Midbrain (tissue), 1 donor: ENCODE measurements at places on chromosomes 3 and 15.
A peak's percentile ranks its signal among the peaks of the same experiment; 100 is the strongest.

DNA sequence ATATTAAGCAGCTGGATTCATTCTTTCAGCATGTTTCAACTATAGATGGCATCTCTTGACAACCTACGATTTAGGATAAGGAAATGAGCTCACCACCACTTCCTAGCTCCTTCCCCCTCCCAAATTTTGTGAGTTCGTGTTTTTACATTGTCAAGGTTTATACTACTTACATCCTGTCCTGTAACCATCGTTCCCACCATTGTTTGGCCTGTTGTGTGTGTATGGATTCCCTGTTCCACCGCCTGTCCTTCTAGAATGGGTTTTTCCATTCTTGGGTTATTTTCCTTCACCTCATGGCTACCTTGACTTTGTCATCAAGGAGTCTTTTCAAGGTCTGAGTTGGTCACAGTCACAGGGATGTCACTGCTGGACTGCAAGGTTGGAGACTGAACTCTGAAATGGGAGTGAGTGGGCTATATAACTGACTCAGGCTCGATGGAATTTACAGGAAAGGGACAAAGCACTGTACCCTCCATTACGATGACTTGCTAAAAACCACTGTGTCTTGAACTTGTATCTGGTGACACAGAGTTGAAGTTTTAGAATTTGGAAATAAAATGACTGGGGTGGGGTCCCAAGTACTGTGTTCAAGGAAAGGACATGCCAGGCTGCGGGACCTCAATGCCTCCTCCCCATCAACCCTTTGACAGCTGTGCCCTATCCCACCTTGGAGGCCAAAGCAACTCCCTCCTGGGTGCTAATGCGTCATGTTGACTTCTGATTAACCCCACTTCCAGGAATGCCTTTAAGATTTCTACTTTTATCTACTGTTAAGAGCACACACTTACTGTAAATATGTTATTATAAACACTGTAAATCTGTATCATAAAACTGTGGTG, 66.8 kb upstream of the BLM start:
- no peak for DNase-seq

DNA sequence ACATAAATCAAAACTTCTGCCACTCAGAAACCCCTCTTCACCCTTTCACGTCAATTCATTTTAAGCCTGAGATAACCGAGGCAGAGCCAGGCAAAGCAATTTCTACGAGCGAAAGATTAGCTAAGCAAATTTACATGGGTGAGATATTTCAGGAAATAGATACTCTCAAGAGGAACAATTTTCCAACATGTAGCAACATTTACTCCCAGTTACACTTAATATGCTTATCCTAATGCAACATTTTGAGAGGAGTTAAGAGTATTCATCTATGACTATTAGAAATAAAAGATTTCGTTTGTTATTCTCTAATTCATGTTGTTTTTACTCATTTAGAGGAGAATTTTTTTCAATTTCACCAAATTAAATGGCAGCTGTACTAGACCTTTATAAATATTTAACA, 837 bp downstream of the TMC3 start:
- DNase-seq: no peak

GRCh38 chr3:107013641-107014040, 363.6 kb upstream of the CCDC54 start:
- no peak for DNase-seq

GRCh38 chr3:127031413-127031810, 48.5 kb downstream of the PLXNA1 start:
- no peak for DNase-seq

DNA sequence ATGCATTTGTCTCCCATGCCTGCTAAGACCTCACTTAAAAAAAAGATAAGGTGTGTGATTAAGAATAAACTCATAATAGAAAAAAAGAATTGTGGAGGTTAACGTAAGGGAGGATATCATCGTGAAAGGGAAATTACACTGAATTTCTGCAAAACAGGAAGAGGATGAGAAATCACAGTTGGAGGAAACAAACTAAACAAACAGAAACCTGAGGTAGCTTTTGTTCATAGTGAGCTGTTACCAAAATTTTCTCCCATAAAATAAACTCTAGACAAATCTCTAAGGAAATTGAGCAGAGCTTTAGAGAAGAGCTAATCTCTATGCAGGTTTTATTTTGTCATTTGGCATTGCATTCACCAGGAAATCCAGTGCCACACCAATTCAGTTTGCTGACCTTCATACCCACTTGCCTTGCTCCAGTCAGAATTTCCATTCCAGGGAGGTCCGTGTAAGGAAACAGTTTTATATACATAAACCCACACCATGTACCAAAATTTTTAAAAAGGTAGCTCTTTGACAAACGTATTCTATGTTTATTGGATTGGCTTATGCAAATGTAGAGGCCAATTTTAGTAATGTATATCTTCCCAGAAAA, 231.2 kb downstream of the MBNL1 start:
- DNase-seq: no peak

- no peak for DNase-seq
These were observed 41.1 kb upstream of the GNB5 start for GRCh38 chr15:52232327-52232726.

DNA sequence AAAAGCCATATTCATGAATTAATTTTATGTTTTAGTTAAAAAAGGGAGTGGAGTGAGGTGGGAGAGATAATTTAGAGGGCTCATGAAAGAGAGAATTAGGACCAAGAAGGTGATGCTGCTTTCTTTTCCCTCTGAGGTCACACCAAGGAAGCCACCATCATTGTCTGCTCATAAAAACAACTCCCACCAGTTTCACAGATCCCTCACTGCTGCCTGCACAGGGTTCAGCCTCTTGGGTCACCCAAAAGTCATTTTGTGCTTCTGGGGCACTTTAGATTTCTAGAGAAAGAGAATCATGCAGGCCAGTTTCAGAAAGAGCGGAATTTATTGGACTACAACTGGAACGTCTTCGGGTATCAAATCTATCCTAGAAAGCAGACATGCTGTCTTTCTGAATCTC, 241.4 kb upstream of the EOMES start:
- DNase-seq: no peak

GRCh38 chr3:189349772-189350171, 178.0 kb downstream of the TPRG1 start:
- no peak for DNase-seq

GRCh38 chr3:76723366-76723765, 316.5 kb upstream of the ROBO2 start:
- no peak for DNase-seq

GRCh38 chr3:184486614-184487013, 75.0 kb upstream of the EPHB3 start:
- DNase-seq: no peak

GRCh38 chr15:50977162-50977561, 68.7 kb downstream of the AP4E1 start:
- DNase-seq: no peak

DNA sequence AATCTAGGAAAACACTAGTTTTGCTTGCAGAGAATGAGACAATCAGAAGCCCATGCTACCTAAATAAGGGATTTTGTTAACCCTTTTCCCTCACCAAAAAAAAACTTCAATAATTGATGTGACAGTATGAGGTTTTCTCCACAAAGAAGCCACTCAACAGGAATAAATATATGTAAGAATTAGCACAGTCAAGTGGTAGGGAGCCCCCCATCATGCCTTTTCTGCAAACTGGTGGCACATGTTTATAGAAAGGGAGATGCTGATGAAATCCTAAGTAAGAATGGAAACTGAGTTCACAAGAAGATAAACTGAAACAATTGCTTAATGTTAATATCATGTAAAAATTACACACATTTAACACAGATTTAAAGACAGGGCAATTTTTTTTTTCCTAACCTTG, 51.0 kb downstream of the PHC3 start:
- no peak for DNase-seq

DNA sequence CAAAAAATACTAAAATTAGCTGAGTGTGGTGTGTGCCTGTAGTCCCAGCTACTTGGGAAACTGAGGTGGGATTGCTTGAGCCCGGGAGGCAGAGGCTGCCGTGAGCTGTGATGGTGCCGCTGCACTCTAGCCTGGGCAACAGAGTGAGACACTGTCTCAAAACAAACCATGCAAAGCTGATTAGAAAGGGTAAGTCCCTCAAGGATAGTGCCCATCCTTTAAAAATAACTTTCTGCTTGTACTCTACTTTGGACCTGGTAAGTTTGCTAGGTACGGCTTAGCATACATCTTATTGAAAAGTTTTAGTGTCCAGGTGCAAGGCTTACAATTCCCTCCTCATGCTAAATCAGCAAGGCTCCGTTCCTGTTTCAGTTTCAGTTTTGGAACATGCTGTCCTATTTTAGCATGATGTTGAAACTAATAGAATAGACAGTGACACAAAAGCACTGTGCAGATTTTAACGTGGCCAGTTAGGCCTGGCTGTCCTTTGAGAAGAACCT, 21.4 kb downstream of the FEM1B start:
- peak; percentile 52 for DNase-seq

DNA sequence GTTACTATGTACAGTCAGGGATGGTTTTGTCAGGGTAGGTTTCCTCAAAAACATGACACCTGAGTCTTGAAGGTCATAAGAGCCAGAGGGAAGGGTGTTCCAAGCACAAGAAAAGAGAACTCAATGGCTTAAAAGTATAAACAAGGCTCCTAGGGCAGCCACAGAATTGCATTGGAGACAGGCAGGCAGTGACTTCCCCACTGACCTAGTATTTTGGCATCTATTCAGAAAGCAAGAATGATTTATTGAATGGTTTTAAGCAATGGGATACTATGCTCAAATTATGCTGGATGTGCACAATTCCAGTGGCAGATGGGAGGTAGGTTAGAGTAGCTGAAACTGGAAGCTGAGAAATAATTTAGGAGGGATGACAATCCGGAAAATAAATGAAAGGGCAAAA, 54.0 kb downstream of the TSC22D2 start:
- no peak for DNase-seq

DNA sequence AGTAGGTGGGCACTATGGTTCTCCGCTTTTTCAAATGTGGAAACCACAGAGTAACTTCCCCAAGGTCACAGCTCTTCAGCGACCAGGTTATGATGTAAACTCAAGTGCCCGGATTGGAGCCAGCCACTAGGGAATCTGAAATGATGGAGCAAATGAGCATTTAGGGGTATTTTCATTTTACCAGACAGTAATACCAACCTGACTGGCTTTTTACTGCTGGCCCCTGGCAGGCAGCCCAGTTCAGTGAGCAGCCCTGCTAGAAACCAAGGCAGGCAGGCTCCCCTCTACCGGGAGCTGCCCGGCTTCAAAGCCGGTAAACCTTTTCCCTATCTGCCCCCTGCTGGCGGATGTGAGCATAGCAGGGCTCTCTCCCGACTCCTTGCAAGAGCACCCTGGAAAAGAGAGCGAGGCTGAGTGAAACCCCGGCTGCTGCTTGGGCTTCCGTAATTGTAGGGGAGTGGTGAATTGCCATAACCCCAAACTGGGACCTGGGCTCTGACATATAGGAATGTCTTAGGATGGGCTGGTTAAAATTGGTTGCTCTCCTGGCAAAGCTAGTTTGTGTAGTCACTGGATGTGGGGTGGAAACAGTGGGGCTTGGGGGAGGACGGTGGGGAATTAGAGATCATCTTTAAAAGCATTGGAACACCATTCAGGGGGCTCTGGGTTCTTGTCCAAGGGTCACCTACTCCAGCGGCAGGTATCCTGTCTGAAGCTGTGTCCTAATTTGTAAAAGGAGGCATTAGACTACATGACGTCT, 98.0 kb upstream of the TNFAIP8L3 start:
- peak; percentile 92 for DNase-seq

DNA sequence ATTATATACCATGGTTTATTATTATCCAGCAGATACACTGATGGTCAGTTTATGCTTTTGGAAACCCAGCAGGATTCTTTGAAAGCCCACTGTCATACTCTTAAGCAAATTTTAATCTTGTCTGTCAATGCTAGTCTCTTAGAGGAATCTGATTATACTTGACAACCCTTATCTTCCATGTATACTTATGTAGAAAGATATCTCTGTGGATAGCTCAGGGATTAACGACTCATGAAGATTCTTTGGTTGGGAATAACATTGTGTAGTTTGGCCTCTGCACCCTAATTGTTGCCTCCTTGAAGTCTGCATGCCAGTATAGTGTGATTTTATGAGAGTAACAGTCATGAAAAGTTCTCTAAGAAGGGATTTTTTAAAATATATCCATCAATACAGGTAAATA, 33.0 kb downstream of the FILIP1L start:
- no peak for DNase-seq

GRCh38 chr15:61339516-61339915, 110.4 kb upstream of the RORA start:
- no peak for DNase-seq

DNA sequence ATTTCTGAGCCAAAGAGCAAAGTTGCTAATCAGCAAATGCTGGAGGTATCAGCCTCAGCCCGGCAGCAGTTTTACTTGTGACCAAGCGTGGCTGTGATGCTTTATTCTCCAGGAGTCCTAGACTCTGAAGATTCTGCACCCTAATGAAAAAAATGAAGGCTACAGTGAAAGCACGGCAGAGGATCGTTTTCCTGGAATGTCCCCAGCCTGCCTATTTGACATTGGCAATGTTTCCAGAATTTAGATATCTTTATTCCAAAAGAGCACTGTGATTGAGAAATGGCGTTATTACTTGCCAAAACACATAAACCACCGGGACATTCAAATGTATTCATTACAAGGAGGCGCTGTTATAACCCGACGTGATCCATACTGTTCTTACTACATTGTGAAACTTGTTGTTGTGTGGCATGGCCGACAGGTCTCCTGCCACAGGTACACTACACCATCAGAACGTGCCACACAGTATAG, 263.8 kb downstream of the SLCO3A1 start:
- DNase-seq: no peak

GRCh38 chr3:119015942-119016341, 18.7 kb downstream of the IGSF11 start:
- no peak for DNase-seq

- DNase-seq: peak; percentile 77
These were observed 12.5 kb upstream of the ZSCAN2 start for GRCh38 chr15:84588053-84588874.

GRCh38 chr3:58529516-58530353, 7.3 kb downstream of the ACOX2 start:
- no peak for DNase-seq

DNA sequence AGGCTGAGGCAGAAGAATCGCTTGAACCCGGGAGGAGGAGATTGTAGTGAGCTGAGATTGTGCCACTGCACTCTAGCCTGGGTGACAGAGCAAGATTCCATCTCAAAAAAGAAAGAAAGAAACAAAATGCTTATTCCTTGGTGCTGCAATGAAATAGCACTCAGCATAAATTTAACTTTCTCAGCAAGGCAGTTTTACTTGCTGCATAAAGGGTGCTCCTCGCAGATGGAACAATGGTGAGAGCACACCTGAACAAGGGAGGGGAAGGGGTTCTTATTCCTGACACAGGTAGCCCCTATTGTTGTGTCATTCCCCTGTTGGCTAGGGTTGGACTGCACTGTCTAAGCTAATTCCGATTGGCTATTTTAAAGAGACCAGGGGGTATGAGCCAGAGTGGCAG, 17.1 kb downstream of the PAK2 start:
- no peak for DNase-seq

- peak; percentile 88 for DNase-seq
These were observed 120.9 kb downstream of the ERC2 start for GRCh38 chr3:56347219-56347871.

DNA sequence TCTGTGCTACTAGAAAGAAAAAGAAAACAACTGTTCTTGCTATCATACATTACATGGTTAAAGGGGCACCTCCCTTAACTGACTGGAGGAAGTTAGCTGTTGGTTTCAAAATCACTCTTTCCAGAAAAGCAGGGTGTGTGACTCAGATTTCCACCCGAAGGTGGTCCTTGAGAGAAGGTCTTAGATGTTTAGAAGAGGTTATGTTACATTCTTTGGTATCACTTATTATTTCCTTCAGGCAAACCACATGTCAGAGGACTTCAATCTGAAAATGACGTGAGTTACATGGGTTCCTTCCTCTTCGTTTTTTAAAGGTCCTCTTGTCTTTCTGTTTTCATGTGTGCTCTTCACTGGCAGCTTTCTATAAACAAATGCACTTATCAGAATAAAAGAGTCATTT, 307.9 kb upstream of the CBLB start:
- DNase-seq: no peak
